ENCODE measurements at places on chromosomes 7 and 10.

DNA sequence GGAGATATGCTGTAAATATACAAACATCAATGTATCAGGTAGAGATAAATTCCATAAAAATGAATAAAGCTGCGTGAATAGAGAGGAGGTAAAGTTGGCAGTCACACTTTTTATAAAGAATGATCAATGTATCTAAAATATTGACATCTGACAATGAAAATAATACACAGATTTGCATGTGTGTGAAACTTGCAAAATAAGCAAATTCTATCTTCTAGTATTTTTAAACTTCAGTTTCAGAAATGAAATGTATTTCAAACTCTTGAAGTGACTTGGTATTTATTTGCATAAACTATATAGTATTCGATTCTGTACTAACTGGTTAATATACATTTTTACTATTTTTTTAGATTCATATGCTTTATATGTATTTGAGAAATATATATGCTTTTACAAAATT lies 986.6 kb downstream of the CNTNAP2 start:
- no peak for DNase-seq

- no peak for DNase-seq
These were observed 87.5 kb downstream of the FAM204A start for GRCh38 chr10:118254654-118255053.

DNA sequence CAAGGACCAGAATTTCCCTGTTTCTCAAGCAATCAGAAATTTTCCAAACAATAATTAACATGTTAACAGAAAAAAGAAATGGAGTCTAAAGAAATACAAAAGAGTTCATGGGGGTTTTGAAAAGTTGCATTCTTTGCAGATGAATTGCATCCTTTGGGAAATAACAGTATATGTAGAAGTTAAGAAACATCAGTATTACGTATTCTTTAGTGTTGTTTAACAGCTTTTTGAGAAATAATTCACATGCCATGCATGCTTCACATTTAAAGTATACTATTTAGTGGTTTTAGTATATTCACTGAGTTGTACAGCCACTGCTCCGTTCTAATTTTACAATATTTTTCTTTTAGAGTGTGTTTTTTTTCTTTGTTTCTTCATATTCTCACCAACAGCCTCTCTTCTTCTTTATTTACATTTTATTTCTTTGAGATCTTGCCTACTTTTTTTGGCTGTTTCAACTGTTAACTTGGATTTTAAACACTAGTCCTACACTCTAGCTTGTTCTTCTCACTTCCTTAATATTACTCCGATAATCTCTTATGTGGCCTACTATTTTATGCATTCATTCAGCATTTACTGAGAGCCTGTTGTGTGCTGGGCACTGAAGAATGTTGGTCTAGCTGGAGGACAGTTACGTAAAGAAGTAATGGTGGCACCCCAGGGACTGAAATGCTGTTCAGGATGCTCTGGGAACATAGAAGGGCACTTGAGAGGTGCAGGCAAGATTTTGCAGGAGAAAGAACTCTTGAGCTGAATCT lies 330.1 kb downstream of the EXOC4 start:
- DNase-seq: no peak

DNA sequence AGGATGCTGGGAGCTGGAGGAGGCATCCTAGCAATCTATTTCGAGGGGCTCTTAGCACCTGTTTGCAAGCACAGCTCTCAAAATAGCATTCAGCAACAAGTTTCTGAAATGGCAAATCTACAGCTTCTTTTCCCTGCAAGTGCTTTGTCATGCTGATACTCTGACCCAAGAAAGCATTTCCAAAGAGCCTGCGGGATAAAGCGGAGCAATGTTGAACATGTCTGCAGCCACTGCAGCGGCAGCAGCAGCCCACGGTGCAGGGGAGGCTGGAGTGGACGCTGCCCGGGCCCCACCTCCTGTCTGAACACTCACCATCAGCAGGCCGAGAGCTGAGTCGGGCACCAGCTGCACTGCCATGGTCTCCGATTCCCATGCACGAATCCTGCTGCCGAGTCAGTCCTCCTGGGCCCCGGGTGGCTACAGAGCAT lies 964 bp downstream of the FRMD4A start:
- DNase-seq: peak; percentile 34

DNA sequence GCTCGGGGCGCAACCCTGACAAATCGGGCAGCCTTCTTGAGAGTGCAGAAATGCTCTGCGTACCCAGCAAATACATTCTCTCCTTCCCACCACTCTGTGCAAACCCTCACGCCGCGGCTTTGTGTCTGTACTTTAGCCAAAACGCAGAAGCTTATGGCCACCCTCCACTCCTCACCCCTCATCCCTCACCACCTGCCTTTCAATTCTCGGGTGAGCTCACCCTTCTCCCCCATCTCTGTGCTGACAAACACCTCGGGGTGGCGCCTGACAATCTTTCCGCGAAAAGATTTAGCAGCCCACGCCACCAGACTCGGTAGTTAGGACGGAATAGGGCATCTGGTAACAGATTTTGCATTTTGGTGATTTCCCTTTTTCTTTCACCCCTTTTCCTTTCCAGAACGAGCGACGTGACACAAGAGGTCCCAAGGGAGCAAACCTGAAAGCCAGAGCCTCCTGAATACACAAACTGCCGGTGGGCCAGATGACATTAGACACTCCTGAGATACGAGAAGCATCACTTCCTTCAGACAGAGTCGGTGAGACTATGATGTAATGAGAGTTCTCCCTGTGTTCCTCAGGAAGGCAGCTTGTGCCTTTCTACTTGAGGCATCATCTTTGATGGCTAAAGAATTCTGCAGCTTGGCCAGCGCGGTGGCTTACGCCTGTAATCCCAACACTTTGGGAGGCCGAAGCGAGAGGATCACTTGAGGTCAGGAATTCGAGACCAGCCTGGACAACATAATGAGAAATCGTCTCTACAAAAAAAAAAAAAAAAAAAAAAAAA lies 671 bp upstream of the ATAD1 start:
- DNase-seq: peak; percentile 51

DNA sequence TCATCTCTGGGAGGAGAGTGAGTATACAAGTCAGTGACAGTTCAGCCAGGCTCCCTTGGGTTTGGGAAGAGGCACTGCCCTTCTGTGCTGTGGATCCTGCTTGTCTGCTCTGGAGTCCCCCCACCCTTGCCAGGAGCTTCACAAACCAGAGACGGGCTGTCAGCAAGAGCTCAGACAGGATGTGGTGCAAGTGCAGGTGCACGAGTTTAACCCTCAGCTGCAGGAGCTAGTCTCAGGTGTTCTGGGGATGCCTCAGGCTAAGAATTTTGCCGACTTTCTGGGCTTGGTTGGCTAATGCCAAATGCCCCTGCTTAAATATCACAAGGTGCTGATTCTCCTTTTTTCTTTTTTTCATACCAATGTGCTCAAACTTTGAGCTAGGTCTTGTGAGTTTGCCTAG lies 22.3 kb downstream of the ZNF783 start:
- no peak for DNase-seq

GRCh38 chr7:335358-336148 lies 45.6 kb downstream of the FOXL3 start:
- no peak for DNase-seq

GRCh38 chr10:78541481-78542140 lies 507.9 kb downstream of the RPS24 start:
- DNase-seq: no peak

GRCh38 chr7:66380272-66380888 lies 175.2 kb downstream of the TPST1 start:
- DNase-seq: no peak

DNA sequence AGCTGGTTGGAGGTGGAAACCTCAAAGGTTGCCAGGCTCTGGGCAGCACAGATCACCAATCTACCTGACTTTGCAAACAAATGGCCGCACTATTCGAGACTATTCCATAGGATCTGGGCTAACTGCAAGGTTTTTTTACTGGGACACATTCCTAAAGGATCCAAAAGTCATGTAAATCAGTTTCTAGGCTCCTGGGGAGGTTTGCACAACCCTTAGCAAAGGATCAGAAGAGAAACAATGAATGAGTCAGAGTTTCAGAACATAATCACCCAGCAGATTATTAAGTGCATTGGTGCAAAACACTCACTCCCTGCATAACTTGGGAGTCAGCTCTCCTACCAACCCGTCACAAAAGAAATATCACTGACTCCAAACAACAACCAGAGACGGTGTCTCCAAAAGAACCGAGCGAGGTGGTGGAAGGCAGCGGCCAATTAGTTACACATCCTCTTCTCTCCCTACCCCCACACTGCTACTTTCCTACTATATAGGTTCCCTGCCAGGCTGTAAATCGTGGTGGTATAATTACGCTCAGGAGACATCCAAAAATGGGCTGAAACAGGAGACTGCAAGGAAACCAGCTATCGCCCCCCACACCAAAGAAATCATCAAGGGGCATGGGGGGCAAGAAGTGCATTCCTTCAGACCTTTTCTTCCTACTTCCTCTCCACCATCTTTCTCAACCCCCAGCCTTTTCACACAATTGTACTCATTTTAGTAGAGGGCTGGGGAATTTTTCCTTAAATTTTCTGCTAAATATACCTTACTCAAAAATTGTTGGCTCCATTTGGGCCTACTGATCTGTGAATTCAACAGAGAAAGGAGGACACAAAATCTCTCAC lies 3.2 kb downstream of the UBE2H start:
- DNase-seq: peak; percentile 47

GRCh38 chr7:28627896-28628295 lies 215.6 kb downstream of the CREB5 start:
- no peak for DNase-seq

GRCh38 chr7:13130321-13130720 lies 442.9 kb downstream of the ARL4A start:
- DNase-seq: no peak

- DNase-seq: no peak
These were observed 42.0 kb downstream of the GALNT17 start for GRCh38 chr7:71173955-71174354.

DNA sequence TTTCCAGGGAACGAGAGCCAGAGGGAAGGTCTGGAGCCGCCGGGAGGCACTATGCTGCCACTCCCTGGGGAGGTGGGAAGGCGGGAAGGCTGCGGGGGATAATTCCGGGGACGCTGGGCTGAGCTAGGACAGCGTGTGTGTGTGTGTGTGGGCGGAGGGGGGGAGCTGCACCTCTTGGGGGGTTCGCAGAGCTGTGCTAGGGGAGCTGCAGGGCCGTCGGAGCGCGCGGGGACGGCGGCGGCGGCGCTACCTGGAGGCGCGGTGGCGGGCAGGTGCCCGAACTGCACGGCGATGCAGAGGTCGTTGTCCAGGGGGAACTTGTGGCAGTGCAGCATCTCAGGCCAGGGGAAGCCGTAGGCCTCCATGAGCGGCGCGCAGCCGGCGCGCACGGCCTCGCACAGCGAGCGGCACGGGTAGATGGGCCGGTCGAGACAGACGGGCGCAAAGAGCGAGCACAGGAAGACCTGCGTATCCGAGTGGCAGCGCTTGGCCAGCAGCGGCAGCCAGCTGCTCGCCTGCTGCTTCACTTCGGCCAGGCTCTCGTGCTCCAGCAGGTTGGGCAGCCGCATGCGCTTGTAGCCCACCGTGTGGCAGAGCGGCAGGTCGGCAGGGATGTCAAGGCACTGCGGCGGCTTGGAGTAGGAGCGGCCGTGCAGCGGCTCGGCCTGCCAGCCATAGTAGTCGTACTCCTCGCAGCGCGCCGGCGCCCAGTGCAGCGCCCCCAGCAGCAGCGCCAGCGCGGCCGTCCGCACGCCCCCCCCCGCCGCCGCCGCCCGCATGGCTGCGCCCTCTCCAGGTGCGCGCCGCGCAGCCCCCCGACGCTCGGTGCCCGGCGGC lies 526 bp downstream of the SFRP5 start:
- peak; percentile 84 for DNase-seq

DNA sequence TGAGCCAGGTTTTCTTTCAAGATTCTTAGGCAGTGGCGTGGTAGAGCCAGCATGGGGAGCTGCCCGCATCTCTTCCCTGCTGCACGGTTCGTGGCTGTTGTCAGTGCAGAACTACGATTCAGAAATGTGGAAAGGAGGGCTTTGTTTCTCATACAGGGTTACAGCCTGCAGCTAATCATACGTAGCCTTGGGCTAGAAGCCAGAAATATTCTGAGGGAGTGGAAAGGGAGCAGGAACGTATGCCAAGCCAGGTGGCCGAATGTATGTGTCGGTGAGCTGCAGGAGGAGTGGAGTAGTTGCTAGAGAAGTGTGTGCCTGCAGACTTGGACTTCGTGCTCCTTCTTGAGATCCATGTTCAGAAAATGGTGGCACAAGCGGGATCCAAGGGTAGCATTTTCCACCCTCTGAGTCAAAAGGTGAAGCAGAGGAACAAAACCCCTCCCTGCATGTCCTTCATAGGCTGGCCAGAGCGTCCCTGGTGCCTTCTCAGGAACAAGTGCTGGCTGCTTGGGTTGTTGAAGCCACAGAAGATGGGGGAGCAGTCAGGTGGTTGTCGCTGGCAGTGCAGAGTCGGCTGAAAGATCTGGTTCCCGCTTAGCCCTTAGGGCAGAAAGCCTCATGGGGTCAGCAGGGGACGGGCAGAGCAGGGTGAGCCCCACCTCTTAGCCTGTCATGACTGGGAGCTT lies 40.9 kb downstream of the LANCL2 start:
- no peak for DNase-seq

DNA sequence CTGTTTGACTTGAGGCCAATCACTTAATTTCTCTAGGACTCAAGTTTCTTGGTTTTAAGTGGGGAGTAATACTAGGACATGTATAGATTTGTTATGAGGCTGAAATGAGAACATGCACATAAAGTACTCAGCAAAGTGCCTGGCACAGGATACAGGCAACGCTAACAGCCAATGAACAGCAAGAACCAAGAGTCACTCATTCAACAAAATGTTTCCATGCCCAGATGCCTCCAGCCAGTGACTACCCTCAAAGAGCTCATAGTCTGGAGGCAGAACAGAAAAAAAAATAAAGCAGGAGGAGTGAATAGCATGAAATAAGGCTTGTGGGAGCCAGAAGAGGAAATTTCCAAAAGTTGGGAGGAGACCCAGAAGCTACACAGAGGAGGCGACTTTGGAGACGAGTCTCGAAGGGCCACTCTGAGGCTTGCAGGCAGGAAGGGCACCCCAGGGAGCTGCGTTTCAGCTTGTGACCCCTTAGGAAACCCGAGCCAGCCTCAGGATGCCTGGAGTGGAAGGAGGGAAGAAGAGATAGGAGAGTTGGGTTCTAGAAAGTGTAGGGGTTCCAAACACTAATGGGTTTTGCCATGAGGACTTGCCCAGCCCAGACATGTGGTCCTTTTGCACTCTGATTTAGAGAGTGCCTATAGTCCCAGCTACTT lies 70.0 kb downstream of the CXCL12 start:
- no peak for DNase-seq

- DNase-seq: no peak
These were observed 95.7 kb upstream of the PALS2 start for GRCh38 chr7:24477398-24478136.

- no peak for DNase-seq
These were observed 82.4 kb upstream of the SDK1 start for GRCh38 chr7:3218411-3219225.
